ENCODE measurements at places on chromosomes 11 and 22.

DNA sequence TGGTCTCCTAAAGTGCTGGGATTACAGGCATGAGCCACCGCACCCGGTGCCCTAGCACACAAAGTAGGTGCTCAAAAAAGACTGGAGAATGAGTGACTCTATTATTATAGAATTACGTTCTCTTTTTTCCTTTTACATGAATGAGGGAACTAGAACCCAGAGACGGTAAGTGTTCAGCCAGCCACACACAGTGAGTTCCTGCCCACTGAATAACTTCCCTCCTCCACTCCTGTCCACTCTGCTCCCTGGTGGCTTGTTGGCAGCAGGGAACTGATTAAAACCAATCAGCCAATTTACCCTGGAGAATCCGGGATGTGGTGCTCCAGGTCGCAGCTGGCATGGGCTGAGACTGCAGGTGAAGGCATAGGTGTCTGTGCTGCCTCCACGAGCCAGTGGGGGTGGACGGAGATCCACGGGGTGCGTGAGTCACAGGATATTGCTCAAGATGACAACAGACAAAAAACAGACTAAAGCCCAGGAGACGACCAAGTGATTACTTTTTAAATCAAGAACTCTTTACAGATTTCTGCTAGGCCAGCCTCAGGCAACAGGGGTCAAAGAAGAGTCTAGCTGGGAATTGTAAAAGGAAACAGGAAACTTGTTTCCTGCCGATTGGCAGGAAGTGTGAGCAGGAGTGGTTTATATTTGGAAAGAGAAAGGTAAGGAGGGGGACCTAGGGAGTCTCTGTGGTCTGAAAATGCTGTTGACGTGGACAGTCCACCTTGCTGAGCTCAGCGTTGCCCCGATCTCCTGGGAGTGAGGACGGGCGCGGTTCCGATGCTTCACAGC lies 95.2 kb upstream of the TP53I11 start:
- peak; percentile 39 for DNase-seq

- DNase-seq, result no peak
Measured at GRCh38 chr11:67372993-67373647, at the start of gene CLCF1. Gene CLCF1 (minus strand): TSS chr11:67373598. CDS start chr11:67373539, 59 bp downstream.

- DNase-seq, result no peak
Measured at GRCh38 chr11:61338783-61339489, 5.9 kb downstream of the TKFC start.

- DNase-seq, result no peak
Measured at GRCh38 chr22:25049770-25050169, 97.3 kb downstream of the KIAA1671 start.

- DNase-seq, result no peak
Measured at GRCh38 chr11:68025047-68025446, 5.4 kb upstream of the NDUFS8 start.

DNA sequence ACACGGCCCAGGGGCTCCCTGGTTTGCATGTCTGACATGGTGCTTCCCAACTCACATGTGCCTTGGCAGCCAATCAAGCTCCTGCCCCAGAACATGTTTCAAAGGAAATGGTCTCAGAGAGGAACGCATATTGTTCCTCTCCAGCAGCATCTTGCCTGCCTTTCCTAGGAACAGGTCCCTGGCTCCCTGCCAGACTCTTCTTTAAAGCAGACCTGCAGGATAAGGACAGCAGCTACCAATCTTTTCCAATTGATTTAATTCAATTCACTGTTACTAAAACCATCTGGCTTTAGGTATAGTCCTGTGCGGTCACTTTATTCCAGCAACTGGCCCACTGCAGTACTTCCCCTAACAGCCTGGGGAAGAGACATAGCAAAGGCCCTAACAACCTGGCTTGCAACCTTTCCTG lies 79.9 kb downstream of the AMBRA1 start:
- no peak for DNase-seq

DNA sequence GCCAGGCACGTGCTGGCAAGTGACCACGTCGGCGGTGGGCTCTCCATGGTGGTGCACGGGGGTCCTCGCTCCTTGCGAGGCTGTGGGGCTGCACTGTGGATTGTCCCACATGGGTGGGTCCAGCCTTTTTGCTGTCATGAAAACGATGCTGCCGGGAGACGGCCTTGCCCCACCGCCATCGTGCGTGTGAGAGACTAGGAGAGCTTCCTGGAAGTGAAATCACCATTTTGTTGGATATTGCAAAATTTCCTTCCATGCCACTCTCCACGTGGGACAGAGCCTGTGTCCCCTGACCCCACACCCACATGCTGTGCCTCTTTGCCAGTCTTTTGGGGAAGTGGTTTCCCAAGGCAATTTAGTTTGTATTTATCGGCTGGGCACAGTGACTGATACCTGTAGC lies 18.2 kb upstream of the GRAMD4 start:
- no peak for DNase-seq

DNA sequence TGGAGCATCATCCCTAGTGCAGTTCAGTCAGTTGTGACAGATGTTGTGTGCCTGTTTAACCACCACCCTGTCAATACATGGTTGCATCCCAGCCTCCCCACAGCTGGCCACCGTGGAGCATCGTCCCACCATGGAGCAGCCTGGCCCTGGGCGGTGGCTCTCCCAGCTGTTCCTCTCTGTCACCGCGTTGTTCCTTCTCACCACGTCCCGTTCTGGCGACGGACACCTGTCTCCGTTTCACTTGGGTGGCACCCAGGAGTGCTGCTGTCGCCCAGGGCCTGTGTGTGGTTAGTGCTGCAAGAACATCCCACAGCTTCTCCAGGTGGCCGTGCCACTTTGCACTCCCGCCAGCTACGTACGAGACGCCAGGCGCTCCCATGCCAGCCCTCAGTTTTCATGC lies 26.5 kb downstream of the MUC6 start:
- no peak for DNase-seq

DNA sequence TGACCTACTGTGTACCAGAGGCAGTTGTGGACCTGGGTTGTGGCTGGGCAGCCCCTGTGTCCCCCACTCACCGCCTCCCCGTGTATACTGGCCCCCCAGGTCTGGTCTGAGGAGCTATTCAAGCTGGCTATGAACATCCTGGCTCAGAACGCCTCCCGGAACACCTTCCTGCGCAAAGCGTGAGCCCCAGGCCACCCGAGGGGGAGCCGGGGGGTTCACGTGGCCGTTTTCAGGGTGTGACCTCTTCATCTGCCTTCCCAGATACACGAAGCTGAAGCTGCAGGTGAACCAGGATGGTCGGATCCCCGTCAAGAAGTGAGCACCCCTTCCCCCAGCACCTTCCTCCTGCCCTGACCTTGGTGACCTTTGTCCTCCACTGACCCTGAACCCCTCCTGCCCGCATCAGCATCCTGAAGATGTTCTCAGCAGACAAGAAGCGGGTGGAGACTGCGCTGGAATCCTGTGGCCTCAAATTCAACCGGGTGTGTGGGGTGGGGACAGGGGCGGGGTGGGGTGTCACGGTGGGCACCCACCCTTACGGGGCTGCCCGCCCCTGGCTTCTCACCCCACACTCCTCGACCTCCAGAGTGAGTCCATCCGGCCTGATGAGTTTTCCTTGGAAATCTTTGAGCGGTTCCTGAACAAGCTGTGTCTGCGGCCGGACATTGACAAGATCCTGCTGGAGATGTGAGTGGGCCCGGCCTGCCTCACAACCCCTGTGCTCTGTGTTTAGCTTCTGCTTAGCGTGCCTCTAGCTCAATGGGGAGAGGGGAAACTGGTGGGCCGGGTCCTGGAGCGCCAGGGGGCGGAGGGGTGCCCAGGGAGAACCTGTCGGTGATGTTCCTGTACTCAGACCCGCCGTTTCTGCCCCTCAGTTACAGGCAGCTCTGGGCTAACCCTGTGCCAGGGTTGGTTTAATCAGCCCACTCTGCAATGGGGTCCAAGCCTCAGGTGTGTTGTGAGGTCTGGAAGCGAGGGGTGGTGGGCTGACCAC lies 4.1 kb downstream of the PLCB3 start:
- DNase-seq, result no peak

- DNase-seq, result no peak
Measured at GRCh38 chr22:39943337-39943736, 16.9 kb upstream of the TMA7B start.

Measured in head of caudate nucleus (tissue), 42 donors.